ENCODE measurements at places on chromosomes 16 and 17.

- DNase-seq, result no peak
Measured at GRCh38 chr16:49466881-49467280, 93.3 kb downstream of the C16orf78 start.

DNA sequence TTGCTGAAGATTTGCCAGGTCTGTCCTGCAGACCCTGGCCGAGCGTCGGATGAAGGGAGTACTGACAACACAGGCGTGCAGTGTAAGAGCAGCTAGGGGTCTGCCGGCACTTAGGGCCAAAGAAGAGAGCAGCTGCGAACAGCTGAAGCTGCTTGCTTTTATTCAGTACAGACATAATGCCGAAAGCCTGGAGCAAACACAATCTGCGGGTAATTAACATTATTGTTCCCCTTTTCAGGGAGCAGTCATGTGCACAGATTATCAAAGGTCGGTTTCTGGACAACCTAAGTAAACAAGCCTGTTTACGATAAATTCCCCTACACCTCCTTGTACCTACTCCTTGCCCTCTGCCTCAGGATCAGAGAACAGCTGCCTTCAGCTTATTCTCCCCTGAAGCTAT is 12.0 kb upstream of the KRT23 start:
- no peak for DNase-seq

DNA sequence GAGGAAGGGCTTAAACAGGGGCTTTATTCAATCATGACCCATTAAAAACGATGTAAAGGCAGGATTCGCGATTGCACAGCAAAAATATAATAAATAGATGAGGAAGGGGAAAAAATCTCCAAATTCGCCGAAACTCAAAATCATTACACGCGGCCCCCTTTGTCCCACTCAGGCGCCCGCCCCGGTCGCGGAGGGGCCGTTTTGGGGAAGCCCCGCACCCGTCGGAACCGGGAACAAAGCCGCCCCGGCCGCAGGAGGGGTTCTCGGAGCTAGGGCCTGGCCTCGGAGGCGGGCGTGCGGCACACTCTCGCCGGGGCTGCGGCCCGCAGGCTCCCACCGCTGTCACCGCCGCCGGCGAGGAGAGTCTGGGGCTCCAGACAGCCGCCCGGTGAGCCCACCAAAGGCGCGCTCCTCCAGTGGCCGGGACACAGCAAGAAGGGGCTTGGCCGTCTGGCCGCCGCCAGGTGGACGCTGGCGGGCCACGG is 521 bp downstream of the C16orf87 start:
- DNase-seq, result peak; percentile 46

- no peak for DNase-seq
Measured at GRCh38 chr16:24357511-24357910, 101.4 kb downstream of the CACNG3 start.

DNA sequence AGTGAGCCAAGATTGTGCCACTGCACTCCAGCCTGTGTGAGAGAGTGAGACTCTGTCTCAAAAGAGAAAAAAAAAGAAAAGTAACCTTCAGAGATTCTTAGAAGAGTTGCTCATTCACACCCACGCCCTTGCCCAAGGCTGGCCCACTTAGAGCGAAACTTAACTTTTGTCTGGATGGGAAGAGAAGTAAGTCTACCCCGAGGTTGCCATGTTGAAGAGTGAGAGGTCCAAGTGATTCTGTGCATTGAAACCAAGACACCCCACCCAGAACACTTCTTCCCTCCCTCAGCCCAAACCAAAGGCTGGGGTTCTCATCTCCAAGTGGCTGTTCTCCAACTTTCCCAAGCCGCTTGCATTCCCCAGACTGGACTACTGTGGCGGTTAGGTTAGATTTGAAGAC is 2.4 kb upstream of the CISD3 start:
- no peak for DNase-seq

DNA sequence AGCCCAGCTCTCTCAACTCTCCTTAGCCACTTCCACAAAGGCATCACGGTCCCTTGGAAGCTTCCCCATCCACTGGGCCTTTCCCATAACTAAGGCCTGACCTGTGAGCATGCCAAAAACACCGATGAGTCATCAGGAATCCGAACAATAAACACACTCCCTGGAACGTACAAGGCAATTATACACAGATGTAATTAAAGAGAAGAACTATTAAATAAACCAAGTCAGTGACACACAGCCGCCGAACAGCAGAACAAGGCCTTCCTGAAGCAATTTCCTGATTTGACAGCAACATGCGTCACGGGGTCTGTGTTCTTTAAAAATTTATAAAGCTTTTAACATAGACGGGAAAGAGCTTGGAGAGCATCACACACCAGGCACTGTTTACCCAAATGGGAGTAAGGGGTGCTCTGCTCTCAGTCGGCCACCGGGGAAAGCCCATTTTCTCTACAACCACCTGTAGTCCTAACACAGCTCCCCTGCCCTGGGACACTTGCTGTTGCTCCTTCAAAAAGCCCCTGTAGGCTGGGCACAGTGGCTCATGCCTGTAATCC is 29.4 kb downstream of the COG7 start:
- no peak for DNase-seq

DNA sequence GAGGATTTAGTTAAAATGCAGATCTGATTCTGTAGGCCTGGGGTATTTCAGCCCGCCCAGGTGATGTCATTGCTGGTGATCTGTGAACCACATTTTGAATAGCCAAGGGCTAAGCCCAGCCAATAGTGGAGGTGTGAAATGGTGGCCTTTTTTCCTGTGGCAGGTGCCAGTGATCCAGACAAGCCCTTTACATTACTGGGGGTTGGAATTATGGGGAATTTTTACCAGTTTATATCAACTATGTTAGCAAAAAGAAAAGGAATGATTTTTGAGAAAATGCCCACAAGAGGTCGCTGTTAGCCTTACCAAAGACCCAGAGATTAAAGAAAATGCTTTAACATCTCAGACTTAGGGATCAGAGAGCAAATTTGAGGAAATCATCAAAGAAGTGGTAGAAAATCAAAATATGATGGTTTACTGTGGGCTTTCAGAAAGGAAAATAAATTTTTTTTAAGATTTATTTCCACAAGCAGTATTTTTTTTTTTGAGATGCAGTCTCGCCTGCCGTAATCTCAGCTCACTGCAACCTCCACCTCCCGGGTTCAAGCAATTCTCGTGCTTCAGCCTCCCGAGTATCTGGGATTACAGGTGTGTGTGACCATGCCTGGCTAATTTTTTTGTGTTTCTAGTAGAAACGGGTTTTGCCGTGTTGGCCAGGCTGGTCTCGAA is 3.9 kb downstream of the VPS35L start:
- DNase-seq, result peak; percentile 87

DNA sequence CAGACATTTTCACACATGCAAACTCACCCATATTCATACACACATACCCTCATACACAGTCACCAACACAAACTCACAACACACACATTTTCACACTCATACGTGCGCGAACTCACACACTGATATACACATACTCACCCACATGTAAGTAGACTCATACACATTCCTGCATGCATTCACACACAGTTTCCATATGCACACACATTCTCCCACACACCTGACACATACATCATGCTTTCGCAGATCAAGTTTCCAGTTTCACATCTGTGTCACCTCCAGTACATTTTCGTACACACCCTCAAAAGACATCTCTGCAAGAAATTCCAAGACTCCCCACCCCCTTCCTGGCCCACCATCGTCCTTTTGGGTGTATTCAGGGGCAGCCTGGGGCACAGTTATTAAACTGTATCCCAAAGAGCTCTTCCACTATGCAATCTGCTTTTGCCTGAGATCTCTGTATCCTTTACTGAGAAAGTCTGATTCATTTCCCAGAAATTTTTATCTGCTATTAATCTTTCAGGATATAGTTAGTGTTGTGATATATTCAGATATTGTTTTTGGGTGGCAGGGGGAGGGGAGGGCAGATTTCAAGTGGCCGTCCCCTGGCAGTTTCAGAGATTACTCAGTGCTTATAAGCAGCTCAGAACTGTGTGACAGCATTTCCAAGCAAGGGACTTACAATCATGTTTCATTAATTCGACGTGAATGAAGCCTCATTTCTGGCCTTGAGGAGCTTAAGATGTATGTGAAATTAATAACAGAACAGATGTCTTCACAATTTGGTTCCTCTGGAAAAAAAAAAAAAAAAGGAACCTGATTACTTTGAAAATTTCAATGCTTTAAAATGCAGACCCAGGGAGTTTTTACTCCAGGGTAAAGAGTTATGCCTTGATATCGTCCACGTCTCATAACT is 35.3 kb upstream of the MMP2 start:
- no peak for DNase-seq

GRCh38 chr17:4232168-4232813 is 31.5 kb downstream of the ANKFY1 start:
- DNase-seq, result no peak

DNA sequence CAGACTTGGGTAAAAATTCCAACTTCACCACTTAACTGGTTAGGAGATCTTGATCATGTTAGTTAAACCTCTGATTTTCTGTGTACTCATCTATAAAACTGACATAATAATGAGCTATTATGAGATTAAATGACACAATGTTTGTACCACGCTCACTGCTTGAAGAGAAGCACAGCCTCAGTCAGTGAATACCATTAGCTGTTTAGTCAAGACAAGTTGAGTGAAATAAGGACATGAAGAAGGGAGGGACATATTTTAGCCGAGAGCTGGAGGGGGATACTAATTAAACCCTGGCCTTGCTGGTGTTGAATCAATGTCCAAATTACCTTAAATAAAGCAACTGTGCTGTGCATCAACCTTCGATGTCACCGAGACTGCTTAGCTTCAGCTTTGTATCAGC is 105.1 kb upstream of the TOX3 start:
- DNase-seq, result no peak

GRCh38 chr16:8920645-8921346 is 38.6 kb downstream of the LITAFD start:
- no peak for DNase-seq

DNA sequence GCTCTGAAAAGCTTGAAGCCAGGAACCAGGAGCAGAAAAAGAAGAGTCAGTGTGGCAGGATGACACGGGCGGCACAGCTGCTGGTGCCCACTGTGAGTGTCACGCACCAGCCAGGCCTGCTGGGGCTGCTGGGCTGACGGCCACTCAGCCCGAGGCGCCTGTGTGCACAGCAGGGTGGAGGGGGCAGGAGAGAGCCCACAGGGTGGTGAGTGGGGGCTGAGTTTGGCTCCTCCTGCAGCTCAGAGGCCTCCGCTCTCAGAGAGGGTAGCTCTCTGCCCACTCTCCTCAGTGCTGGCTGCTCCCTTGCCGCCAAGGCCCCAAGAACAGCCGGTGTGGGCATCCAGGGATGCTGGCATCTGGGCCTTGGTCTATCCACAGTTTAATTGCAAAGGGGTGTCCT is 59.6 kb downstream of the GSG1L start:
- no peak for DNase-seq

- DNase-seq, result no peak
Measured at GRCh38 chr17:10266296-10266876, 68.0 kb upstream of the GAS7 start.

DNA sequence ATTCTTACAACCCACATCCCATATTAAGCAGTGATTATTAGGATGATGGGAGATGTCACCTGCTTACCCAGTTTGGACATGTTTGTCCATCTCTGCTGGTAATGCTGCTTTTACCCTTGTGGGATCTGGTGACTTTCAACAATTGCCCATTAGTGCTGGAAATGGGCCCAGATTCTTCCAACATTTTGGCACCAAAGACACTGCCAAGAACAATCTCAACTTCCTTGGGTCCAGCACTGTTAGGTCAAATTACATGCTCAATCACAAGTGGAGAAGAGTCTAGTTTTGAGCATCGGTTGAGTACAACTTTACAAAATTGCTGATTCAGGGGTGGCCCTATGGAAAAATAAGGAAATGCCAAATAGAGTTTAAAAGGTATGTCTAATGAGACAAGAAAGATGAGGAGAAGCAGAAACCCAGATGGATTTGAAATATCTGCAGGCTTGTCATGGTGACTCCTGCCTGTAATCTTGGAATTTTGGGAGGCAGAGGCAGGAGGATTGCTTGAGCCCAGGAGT is 13.0 kb upstream of the ZFP3 start:
- no peak for DNase-seq

DNA sequence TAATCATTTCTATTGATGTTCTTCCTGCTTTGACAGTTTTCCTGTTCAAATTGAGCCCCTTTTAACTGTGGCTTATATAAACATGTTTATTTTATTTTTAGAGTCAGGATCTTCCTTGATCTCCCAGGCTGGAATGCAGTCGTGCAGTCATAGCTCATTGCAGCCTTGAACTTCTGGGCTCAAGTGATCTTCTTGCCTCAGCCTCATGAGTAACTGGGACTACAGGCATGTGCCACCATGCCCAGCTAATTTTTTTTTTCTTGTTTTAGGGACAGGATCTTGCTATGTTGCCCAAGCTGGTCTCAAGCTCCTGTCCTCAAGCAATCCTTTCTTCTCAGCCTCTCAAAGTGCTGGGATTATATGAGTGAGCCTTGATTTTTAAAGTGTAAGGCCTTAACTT is 14.7 kb downstream of the PHKB start:
- DNase-seq, result no peak

- DNase-seq, result no peak
Measured at GRCh38 chr16:80263848-80264694, 276.7 kb upstream of the DYNLRB2 start.

- DNase-seq, result peak; percentile 23
Measured at GRCh38 chr17:2435181-2435741, 34.4 kb upstream of the MNT start.

- no peak for DNase-seq
Measured at GRCh38 chr16:88453217-88453531, at the start of gene ZFPM1. TSS of gene ZFPM1 (plus strand) at chr16:88453280. CDS start at chr16:88453639, 359 bp downstream.

DNA sequence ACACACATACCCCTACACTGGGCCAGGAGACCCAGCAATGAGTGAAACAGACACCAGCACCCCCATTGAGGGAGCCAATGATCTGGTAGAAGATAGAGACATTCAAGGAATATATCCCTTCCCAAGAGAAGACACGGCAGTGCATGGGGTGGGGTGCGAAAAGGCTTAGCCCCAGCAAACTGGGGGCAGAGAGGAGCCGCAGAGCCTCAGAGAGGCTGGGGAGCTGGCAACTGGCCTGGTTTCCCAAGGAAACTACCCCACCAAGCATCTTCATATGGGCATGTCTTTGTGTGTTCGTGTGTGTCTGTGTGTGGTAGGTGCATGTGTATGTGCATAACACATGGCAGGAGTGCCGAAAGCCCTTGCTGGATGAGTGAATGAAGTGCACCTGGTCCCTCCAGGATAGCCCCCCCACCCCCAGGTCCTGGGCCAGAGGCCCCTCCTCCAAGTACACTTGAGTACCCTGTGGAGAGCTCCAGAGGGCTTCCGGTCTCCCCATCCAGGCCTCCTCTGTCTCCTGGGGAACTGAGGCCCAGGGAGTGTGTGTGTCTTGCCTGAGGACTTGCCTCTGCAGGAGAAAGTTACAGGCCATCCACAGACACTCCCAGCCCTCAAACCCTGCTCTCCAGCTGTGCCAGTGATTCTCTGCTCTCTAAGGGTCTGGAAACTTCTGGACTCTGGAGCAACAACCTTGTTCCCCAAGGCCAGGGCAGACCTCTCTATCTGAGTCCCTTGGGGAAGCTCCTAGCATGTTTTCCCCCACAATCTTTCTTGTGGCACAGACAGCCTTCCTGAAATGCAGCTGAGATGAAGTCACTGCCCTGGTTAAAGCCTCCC is 15.9 kb downstream of the TBX2 start:
- no peak for DNase-seq

- peak; percentile 72 for DNase-seq
Measured at GRCh38 chr17:75864448-75864871, 9.3 kb upstream of the WBP2 start.

- DNase-seq, result no peak
Measured at GRCh38 chr16:86945166-86945900, 367.0 kb downstream of the FOXL1 start.

GRCh38 chr17:30232015-30232823 is 3.3 kb downstream of the SLC6A4 start:
- no peak for DNase-seq
